ENCODE measurements at places on chromosomes 5 and 9.

DNA sequence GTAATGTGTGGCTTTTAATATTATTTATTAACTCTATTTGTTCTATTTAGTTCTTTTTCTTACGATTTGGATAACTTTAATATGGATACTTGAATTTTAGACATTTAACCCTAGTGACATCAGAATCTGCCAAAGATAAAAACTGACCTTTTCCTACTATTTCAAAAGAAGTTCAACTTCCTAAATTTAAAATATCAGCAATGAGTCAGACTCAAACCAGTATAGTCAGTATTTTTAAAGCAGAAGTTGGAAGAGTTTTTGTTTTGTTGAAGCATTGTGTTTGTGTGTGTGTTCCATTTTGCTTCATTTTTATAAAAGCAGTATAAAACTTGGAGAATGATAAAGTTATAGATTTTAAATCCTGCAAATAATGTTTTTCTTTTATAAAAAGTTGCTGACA lies 251.8 kb upstream of the RASA1 start:
- no peak for DNase-seq

DNA sequence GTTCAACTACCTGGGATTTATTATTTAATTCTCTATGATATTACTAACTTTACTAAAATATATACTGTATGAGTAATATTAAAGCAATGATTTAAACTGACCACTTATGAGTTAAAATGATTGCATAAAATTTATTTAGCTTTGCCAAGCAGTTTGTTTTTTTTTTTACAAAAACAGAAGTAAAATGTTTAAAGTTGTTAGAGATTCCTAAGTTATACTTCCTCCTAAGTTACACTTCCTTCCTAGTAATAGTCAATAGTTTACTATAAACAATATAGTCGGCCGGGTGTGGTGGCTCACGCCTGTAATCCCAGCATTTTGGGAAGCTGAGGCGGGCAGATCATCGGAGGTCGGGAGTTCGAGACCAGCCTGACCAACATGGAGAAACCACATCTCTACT lies 23.7 kb upstream of the LRRC19 start:
- no peak for DNase-seq

GRCh38 chr5:132095424-132095972 lies 21.9 kb downstream of the CSF2 start:
- DNase-seq = no peak

GRCh38 chr9:27353474-27354229 lies 56.7 kb upstream of the EQTN start:
- peak; percentile 15 for DNase-seq

- DNase-seq = no peak
These were observed 892.6 kb downstream of the TAF11L14 start for GRCh38 chr5:18526792-18527405.

DNA sequence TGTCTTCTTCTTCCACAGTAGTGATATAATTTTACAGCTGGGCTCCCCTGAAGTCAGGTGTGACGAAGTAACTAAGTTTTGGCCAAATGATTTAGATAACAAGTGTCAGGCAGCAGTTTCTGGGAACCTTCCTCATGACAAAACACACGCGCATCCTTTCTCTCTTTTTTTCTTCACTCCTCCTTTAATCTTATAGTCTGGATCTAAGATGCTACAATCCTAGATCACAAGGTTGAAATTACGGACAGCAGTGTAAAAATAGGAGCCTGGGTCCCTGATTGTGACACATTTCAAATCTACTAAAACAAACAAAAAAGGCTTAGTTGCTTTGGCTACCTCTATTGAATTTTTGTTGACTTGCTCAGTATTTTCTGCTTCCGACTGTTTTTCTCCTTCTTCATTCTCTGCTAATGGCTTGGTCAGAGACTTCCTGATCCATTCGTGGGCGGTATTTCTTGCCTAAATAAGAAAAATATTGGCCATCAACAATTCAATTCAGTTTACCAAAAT lies 36.1 kb downstream of the FAM114A2 start:
- DNase-seq = no peak

DNA sequence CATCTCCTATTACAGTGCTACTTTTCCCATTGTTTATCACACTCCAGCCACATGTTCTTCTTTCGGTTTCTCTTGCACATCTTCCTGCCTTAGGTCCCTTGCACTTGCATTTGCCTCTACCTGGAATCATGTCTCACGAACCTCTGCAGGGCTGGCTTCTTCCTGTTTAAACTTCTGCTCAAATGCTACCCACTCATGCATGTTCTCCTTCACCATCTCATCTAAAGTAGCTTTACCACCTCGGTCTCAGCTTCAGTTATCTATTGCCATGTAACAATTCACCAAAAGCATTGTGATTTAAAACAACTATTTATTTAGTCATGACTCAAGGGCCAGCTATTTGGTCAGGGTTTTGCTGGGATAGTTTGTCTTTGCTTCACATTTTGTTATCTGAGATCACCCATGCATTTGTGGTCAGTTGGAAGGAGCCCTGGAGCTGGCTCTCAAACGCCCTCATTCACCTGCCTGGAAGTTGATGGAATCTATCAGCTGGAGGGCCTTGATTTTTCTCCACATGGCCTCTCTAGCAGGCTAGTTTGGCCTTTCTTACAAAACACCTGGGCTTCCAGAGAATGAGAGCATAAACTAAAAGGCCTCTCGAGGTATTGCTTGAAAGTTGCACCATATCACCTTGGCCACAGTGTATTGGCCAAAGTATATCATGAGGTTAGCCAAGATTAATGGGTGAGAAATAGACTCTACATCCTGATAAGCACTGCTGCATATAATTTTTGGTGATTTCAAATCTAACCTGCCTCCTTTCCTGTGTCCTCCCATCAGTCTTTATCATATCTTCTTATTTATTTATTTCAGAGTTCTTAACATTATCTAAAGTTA lies 21.4 kb downstream of the SPINK1 start:
- no peak for DNase-seq

DNA sequence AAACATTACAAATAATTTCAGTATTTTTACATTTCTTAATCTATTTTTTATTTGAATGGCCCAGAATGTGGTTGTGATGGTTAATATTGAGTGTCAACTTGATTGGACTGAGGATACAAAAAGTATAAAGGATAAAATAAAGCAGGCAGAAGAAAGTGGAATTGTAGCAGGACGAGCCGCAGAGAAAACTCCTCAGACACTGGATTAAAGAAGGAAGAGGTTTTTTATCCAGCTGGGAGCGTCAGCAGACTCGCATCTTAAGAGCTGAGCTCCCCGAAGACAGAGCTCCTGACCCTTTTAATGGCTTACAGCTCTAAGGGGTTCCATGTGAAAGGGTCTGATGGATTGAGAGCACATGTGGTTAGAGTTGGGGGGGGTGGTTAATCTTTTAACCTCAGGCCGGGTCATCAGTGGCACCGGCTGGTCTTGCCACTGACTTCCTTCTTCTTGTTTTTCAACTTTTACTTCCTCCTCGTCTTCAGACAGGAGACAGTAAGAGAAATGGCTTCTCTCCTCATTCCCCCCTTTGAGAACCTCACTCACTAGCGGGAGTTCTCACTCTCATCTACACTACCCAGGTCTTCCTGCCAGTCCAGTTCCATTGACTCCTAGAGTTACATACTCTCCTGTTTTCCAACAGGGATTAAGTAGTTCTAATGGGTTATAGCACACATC lies 80.0 kb downstream of the TMEM161B start:
- DNase-seq = no peak

GRCh38 chr5:63820577-63820976 lies 141.7 kb downstream of the HTR1A start:
- DNase-seq = no peak

DNA sequence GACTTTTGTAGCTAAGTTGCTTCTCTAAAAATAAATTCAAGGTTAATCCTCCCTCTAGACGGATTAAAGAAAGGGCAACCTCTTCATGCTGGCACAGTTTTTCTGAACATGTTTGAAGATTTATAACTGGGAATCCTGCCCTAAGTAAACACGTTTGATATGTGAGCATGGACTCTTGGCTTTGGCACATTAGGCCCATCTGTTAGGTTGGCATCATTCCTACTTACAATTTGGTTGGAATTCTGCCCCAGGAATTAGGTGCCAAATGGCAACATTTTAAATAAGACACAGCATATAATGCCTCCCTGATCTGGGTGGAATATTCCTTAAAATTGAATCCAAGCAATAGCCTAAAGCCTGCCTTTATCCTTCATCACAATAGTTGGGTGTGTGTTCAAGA lies 372.3 kb upstream of the CDH18 start:
- DNase-seq = no peak

GRCh38 chr5:162096448-162096847 lies 28.9 kb downstream of the GABRG2 start:
- no peak for DNase-seq

DNA sequence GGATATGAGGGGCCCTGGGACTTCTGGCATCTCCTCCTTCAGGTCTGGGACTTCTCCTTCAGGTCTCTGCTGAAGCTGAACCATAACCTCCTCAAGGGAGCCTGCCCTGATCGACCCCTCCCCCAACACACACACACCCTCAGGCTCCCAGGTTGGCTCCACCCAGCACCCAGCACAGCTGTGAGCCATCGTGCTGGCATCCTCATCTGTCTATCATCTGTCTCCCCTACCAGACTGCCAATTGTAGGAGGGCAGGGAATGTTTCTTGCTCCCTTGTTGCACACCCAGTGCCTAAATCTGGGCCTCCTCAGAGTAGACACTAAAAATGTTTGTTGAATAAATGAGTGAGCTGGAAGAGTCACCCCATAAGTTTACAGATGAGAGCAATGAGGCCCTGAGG lies 71.4 kb downstream of the LRSAM1 start:
- DNase-seq = no peak

- DNase-seq = no peak
These were observed 181.7 kb upstream of the SLC30A5 start for GRCh38 chr5:68911840-68912690.

DNA sequence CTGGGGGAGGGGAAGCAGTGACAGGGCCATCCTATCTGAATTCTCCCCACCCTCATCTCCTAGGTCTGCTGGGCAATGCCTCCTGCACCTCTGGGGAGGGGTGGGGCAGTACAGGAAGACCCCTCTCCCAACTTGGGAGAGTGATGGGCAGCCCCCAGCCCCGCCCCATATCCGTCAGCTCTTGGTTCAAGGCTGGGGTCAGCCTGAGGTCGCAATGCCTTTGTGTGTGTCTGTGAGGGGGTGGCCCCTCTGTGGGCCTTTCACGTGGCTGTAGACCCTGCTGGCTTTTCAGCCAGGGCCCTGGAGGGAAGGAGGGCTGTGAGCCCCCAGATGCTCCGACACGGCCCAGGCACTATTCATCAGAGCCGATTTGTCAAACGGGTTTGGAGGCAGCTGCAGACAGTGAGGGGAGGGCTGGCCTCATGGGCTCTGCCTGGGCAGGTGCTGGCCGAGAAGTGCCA lies 49.5 kb upstream of the RNU6ATAC start:
- DNase-seq = no peak

DNA sequence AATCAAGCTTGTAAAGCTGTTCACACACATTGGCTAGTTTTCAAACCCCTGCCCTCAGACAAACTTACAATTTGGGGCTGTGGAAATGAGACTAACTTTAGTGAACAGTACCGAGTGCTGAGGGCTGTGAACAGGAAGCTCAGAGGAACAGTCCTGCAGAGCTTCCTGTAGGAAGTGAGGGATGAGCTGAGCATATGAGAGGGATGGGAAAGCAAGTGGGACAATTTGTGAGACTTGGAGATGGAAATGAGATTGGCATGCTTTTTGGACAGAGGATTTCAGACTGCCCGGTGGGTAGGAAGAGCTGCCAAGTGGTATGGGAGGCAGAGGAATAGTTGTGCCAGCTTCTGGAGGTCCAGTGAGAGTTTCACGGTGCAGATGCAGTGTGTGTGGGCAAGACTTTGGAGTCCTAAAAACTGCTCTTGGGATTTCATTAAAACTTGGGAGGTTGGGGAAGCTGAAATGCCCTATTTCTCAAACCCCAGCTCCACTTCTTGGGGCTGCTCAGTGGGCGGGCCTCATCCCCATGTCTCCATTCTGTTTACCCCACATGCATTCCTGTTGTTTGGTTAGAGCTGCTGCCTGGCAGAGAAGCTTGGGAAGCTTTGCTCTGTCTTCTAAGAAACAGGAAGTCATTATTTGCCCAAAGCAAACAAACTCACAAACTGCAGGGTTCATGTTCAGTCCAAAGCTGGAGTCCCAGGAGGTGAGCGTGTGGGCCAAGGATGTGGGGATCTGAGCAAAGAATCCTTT lies 267.5 kb downstream of the ZSWIM6 start:
- DNase-seq = no peak

DNA sequence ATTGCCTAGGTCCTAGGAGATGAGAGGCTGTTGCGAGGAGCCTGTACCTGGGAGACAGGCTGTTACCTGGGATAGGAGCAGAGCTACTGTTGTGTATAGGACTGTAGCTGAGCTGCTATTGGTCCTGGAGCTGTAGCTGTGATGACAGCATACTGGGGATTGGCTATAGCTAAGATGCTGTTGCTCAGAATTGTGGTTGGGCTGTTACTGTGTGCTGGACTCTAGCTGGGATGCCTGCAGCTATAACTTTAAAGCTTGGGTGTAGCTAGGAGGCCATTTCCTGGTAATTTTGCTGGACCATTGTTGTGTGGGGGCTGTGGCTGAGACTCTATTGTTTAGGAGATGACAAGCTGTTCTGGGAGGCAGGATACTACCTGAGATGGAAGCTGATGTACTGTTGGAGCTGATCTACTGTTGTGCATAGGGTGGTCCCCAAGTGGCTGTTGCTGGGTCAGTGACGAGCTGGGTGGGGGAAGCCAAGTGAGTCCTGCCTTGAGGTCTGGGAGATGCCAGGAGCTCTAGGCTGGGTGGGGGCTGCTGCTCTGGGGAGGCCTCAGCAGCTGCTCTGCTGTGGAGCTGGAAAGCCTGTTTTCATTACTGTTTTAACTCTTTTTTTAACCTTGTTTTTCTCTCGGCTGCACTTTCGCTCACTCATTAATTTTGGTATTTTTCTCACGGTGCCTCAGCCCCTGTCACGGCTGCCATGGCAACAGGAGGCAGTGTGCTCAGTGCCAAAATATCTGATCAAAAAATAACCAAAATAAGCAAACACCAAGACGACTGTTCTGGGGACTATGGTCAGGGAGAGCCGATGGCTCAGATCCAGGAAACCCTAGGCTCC lies 3.0 kb upstream of the PCDH1 start:
- peak; percentile 5 for DNase-seq

DNA sequence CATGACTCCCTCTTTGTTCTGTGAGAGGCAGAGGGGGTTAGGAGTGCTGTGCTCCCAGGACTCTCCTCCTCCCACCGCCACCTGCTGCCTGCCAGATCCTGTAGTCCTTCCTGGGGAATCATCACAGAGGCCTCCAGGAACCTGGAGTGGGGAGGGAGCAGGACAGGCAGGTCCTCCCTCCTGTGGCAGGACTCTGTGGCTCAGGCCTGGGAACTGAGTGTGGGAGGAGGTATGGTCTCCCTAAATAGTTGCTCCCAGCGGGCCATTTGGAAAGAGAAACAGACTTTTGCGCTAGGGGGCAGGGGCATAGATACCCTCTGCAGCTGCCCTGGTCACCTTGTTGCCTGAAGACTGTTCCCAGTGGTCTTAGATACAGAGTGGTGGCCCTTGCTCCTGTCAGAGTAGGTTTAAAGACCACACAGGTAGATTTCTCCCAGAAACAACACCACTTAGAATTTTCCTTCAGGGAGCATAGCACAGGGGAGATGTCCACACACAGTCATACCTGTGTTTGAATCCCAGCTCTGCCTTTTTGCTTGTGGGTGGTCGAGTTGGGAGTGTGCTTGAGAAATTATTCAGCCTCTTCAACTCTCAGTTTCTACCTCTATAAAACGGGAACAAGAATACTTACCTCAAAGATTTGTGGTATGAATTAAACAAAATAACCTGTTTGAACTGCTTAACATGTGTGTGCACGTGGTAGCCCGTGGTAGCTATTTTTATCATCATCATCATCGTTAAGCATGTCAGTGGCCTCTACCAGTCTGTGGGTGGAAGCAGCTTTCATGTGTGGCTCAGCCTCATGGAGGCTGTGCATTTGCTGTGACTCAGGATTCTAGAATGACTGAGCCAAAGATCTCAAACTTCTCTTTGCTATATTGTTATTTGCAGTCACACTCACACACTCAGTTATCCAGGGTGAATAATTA lies 55.8 kb downstream of the SLC22A5 start:
- peak; percentile 78 for DNase-seq

Measured in activated CD4-positive, alpha-beta T cell treated with anti-CD3 and anti-CD28 coated beads, Interleukin-2, amount 10 ng/mL, durations not matched to agents 7 days and 5 days (primary cell).